Activated CD4-positive, alpha-beta T cell treated with anti-CD3 and anti-CD28 coated beads for 24 hours (primary cell): ENCODE measurements at places on chromosomes 5 and 9.

DNA sequence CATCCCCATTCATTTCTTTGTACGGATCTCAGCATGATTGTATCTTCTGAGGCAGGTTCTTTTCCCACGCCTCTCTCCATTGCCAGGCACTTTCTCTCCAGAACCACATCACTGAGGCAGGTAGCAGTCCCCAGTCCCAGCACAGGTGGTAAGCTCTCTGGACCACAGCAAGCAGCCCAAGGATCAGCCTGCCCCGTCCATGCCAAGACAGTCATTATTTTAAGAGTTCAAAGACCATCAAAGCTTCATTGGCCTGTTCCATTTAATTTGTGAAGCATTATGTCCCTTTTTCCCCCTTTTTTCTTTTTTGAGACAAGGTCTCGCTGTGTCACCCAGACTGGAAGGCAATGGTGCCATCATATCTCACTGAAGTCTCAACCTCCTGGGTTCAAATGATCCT, 171.7 kb downstream of the AUH start:
- no peak for DNase-seq

DNA sequence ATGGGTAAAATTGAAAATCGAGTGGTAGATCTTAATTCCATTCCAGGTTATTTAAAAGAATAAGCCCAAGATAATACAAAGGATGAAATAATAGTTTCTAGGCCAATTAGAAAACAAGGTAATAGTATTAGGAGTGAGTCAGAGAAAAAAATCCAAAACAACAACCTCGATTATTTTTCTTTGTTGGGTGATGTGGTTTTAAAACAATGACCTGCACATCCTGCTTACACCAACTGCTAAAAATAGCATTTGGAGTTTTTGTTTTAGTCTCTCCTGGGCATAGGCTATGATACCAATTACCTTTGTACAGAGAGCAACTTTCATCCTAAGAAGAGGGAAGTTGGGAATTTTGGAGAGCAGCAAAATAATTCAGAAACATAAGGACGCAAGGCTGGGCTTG, 101.7 kb upstream of the MYO10 start:
- DNase-seq: no peak

DNA sequence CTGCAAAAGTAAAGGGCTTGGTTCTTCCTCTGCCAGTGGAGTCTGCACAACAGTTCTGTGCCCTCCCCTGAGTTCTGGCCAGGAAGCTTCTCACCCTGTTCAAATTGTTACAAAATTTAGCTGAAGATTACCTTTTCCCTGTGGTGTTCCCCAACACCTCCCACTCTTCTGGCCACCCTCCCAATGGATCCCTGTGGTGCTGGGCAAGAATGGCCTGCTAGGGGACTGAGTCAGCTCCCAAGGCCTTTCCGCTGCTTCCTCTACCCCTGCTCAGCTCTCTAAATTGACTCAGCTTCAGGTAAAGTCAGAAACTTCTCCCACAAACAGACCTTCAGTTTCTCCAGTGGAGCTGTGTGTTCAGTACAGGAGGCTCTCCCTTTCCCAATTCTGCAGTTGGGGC, 186.0 kb downstream of the NR2F1-AS1 start:
- no peak for DNase-seq

GRCh38 chr5:66854416-66854815, 258.2 kb downstream of the MAST4 start:
- DNase-seq: no peak

GRCh38 chr9:4937446-4937845, 47.6 kb upstream of the JAK2 start:
- no peak for DNase-seq

- no peak for DNase-seq
These were observed 107.3 kb downstream of the ADAMTS2 start for GRCh38 chr5:179237770-179238627.
